ENCODE measurements at places on chromosomes 4 and X. TPM values are rescaled to one million over a fixed set of nuclear protein-coding genes. Genes with fewer than 3 reads are reported as not detected.

The USP17L30 gene
- total RNA-seq: not detected

The GIMD1 gene
- not detected for total RNA-seq

The ZNF157 gene
- total RNA-seq: 0.52 TPM

The MTTP gene
- under 0.01 TPM for total RNA-seq

The SPANXA2 gene
- total RNA-seq: not detected

The SLC38A5 gene
- total RNA-seq: 6.3 TPM

The RASSF6 gene
- not detected for total RNA-seq

The NEXMIF gene
- total RNA-seq: 1.0 TPM

The SLC2A9 gene
- 1.0 TPM for total RNA-seq

The MAGEE2 gene
- not detected for total RNA-seq

The PRRG1 gene
- total RNA-seq: 7.8 TPM
